ENCODE measurements at places on chromosomes 4 and X. TPM values are rescaled to one million over a fixed set of nuclear protein-coding genes. Genes with fewer than 3 reads are reported as not detected.

DNA sequence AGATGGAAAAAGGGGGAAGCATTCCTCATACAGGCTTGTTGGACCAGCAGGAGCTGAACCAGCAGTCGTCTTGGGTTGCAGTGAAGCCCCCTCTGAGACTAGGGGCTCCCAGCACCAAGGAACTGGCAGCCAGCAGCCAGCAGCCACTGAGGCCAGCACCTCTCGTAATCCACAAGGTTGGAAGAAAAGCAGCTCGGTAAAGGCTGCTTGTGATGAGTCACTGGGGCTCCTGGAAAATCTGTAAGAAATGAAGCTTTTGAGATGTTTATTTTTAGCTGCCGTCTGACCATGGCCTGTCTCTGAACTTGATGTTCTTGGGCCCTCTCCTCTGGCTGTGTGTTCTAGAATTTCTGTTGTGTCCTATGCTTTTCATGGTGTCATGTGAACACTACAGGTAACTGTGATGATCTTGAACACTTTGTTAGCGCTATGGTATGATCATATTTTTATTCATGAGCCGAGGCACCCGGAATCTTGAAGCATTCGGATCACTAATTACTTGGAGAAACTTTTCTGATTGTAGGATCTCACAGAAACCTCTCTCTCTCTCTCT lies 18.6 kb downstream of the CLCN4 start:
- H3K27me3 ChIP-seq = no peaks in the 10 kb centered on the region
- no peak for DNase-seq
- H3K36me3 ChIP-seq = no peaks in the 10 kb centered on the region
- no peak overlapping the region for H3K27ac ChIP-seq
- H3K4me3 ChIP-seq = no peak overlapping the region

GRCh38 chrX:36867143-36867542 lies 141.0 kb upstream of the FAM47C start:
- DNase-seq = no peak
- H3K4me3 ChIP-seq = no peak overlapping the region
- no peak overlapping the region for H3K27ac ChIP-seq
- no peaks in the 10 kb centered on the region for H3K4me1 ChIP-seq

Gene ADH7
- total RNA-seq = not detected

GRCh38 chrX:9681422-9681821 lies 84.2 kb downstream of the GPR143 start:
- no peaks in the 10 kb centered on the region for H3K27me3 ChIP-seq
- H3K4me1 ChIP-seq = no peaks in the 10 kb centered on the region
- no peaks in the 10 kb centered on the region for H3K36me3 ChIP-seq
- DNase-seq = no peak

- no peaks in the 10 kb centered on the region for H3K36me3 ChIP-seq
- H3K4me3 ChIP-seq = no peak overlapping the region
- H3K27me3 ChIP-seq = no peaks in the 10 kb centered on the region
Observed at GRCh38 chr4:3313139-3313538, 20.3 kb downstream of the RGS12 start.

Gene STBD1
- 5.6 TPM for total RNA-seq

DNA sequence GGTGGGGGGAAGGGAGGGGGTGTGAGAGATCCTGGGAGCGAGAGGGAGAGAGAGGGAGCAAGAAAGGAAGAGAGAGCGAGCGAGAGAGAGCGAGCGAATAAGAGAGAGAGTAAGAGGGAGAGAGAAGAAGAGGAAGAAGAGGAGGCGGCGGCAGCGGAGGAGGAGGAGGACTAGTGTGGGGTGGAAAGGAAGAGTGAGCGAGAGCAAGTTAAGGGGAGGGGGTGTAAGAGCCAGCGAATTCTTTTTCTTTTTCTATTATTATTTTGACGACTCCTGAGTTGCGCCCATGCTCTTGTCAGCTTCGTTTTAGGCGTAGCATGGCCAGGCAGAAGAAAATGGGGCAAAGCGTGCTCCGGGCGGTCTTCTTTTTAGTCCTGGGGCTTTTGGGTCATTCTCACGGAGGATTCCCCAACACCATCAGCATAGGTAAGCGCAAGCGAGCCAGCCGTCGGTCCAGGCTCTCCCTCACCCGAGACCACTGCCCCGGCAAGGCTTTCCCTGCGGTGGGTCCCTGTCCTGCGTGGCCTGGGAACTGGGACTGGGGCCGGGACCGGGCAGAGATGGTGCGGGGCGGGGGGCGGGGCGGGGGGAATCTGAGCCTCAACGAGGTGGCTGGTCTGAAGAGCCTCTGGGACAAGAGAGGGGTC lies at the start of gene GRIA3:
Gene GRIA3, plus strand, starts transcription at position 60 of the 647 bp plus-strand sequence. Its CDS starts 258 bp downstream, at position 318.
- H3K36me3 ChIP-seq = no peaks in the 10 kb centered on the region
- H3K27me3 ChIP-seq = peaks cover 4% of the 10 kb centered on the region
- DNase-seq = no peak
- H3K27ac ChIP-seq = no peak within 1 kb of the TSS
- H3K4me1 ChIP-seq = no peaks in the 10 kb centered on the region

Gene SLC25A6
- 398 TPM for total RNA-seq

Measured in HCT116 (cell line).